Hematopoietic multipotent progenitor cell treated with erythropoietin and hydrocortisone succinate and interleukin-3 and kit ligand, for 15 days (in vitro differentiated cells): ENCODE measurements at places on chromosomes 3 and 15.

DNA sequence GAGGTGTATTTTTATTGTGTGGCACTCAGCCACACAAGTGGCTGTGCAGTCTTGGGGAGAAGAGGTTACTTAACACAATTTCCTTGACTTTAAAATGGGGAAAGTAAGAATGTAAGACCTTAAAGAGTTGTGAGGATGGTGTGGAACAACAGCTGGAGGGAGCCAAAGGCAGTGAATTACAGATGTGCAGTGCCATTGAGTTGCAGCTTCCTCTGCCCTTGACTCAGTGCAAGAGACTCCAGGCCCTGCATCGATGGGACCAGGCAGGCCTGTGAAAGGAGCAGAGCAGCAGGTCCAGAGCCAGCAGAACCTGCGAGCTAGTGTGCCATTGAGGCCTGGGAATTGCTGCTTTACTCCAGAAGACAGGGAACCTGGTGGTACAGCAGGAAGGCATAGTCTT lies 27.2 kb downstream of the EEFSEC start:
- DNase-seq, result no peak

DNA sequence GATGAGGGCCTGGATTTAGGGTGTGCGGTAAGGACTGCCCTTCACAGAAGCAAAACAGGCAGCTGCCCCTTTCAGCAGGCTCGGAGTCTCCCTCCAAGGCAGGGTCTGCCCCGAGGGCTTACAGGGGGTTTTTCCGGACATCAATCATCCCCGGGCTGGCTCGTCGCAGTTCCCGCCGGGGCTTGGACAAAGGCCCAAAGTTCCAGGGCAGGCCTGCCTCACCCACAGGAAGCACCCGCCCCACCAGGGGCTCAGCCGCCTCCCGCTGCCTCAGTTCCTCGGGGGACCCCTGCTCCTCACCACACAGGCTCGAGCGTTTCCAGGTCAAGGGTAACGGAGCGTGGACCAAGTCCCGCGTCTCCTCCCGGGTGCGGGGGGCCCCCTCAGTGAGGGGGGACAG lies 27.0 kb downstream of the KIF7 start:
- no peak for DNase-seq

DNA sequence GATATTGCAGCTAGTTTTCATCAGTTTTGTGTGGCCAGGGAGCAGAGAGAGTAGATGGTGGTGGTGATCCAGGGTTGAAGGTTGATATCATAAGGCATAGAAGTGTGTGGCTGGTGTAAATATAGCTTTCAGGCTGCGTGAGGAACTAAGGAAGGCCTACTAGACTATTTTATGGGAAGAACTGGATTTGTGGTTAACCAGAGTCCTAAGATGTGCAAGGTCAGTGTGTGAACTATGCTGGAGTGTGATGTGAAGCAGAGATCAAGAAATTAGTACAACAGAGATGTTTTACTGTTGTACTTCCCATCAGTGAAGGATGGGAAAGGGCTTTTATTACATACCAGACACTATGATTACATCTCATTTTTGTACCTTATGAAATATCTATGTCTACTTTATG lies 41.5 kb downstream of the MAPK6 start:
- no peak for DNase-seq

- no peak for DNase-seq
Measured at GRCh38 chr15:51780636-51781035, 29.2 kb downstream of the TMOD2 start.

DNA sequence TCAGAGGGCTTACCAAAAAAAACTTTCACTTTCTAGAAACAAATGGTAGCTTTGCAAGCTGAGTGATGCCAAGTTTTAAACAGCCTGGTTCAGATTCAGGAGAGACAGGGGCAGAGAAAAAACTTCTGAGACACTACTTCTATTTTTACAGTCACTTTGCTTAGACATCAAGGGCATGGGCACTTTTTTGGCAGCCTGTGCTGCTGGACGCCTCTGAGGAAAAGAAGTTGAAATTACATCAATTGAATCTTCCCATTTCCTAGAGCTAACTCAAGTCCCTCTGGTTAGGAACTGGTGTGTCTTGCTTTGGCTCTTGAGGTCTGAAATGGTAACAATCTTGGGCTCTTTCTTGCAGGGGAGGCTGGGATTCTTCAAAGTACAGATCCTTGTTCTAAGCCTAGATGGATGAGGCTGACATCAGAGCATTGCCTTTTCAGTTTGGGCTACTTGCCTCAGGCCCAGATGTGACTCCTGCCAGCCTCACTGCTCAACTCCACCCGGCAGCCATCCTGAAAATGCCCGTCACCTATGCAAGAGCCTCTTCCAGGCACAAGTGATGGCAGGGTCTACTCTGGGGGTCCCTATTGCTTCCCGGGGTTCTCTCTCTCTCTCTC lies 357.5 kb downstream of the FOXP1 start:
- no peak for DNase-seq

GRCh38 chr3:195802795-195803194 lies 8.9 kb downstream of the MUC4 start:
- no peak for DNase-seq

DNA sequence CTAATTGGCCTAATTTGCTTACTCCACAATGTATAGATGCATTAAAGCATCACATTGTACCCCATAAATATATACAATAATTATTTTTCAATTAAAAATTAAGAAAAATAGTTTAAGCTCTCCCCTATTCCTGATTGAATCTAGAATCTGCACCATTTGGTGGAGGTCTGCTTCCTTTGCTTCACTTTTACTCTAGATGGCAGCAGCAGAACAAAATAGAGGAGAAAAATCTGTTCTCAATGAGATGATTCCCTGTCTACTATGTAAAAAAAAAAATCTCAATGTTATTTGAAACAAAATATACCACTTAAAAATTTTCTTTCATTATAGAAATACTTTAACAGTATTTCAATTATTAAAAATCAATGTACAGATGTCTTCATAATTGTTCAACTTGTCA lies 109.6 kb upstream of the FXR1 start:
- no peak for DNase-seq

DNA sequence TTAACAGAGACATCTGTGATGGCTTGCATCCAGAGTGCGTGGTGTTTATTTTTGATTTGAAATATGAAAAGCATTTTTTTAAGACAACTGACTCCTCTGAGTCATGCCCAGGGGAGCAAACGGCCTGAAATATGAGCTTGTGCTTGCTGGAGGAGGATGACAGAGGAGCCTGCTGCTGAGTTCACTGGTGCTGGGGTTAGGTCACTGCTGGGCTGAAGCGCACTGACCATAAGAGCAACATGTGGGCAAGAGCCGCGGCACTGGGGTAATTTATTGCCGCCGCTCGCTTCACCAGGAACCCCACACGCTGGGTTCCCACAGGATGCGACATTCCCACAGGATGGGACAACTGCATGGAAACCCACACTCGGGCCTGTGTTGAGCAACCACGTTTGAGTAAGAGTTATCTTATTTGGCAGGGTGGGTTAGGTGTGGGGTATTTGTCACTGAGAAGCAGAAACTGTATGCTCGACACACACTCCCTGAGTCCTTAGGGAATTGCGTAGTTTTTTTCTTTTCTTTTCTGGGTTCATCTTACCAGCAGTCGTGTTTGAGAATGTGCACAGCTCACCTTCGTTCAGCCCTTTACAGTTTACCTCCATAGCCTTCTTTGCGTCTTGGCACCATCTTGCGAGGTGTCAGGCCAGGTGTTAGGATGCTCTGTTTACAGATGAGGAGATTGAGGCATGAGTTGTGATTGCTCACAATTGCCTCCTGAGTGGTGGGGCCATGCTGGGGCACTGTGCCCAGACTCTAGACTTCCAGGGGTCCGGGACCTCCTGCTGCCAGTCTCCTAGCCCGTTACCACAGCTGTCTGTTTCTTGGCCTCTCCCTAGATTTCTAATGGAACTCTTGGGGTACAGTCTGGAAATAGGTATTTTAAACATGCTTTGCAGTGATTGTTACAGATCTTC lies 60.4 kb downstream of the SMAD3 start:
- no peak for DNase-seq

- no peak for DNase-seq
Measured at GRCh38 chr15:90584841-90585240, 55.1 kb downstream of the CRTC3 start.
